ENCODE measurements at places on chromosomes 5 and 9.
A peak's percentile ranks its signal among the peaks of the same experiment; 100 is the strongest.

DNA sequence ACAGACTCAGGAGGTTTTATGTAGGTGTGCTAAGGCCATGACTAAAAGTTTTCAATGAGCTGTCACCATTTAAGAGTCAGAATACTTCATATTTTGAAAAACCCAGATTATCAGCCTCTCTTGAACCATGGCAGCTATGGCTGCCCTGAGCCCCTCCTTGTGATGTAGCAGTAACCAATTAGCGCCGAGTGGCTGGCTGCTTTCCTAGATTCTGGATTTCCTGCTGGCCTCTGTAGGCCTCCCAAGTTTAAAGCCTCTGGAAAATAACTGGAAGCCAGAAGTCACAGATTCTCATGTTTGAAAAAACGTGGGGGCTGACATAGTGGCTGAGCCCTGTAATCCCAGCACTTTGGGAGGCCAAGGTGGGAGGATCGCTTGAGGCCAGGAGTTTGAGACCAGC is 25.5 kb downstream of the DAB2IP start:
- no peak for DNase-seq

GRCh38 chr5:36792560-36793180 is 83.9 kb upstream of the NIPBL start:
- DNase-seq = no peak

GRCh38 chr5:97006454-97007060 is 70.7 kb downstream of the LNPEP start:
- no peak for DNase-seq

GRCh38 chr5:91283899-91284298 is 99.2 kb downstream of the ARRDC3 start:
- DNase-seq = no peak

- DNase-seq = no peak
Observed at GRCh38 chr5:13625616-13626198, 318.8 kb downstream of the DNAH5 start.

DNA sequence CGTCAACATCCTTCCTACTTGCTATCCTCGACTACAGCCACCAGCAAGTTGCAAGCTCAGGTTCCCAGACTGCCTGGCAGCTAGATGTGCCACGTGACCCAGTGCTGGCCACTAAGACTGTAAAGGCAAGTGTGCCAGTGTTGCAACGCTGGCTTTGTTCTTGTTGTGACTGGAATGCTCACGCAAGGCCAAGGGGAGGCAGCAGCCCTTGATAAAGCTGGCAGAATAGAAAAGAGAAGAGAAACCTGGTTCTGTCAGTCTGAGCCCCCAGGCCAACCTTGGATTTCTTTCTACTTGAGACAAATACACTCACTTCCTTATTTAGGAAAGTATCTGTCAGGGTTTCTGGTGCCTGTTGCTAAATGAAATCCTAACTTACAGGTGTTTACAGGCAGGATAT is 113.0 kb downstream of the KLHL3 start:
- no peak for DNase-seq

GRCh38 chr9:109241207-109241606 is 74.2 kb upstream of the FRRS1L start:
- DNase-seq = no peak

DNA sequence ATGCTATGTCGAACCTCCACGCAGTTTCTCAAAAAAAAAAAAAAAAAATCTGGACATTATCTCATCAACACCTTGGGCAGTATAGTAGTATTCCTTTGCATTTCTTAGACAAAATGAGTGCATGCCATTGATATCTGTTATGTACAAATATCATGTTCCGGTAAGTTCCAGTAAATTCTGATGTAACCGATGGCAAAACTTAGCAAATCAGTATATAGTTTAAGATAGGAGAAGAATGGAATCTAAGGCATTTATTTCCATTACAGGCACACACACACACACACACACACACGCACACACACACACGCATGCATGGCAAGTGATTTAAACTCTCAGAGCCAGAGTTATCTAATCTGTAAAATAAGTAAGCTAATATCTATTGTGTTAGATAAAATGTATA is 356.5 kb upstream of the TUSC1 start:
- no peak for DNase-seq

- DNase-seq = no peak
Observed at GRCh38 chr9:38195737-38196161, 126.7 kb upstream of the SHB start.

DNA sequence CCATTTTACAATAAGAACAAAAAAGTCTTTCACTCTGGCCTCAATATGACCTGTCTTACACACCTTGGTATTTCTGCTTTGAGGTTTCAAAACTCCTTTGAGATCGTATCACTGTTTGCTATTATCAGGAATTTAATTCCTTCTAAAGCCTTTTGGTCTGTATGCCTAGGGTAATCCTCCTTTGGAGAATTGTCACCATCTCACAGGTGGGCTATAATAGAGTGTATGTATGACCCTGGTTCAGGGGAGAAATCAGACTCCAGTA is 13.7 kb downstream of the CMYA5 start:
- DNase-seq = no peak

DNA sequence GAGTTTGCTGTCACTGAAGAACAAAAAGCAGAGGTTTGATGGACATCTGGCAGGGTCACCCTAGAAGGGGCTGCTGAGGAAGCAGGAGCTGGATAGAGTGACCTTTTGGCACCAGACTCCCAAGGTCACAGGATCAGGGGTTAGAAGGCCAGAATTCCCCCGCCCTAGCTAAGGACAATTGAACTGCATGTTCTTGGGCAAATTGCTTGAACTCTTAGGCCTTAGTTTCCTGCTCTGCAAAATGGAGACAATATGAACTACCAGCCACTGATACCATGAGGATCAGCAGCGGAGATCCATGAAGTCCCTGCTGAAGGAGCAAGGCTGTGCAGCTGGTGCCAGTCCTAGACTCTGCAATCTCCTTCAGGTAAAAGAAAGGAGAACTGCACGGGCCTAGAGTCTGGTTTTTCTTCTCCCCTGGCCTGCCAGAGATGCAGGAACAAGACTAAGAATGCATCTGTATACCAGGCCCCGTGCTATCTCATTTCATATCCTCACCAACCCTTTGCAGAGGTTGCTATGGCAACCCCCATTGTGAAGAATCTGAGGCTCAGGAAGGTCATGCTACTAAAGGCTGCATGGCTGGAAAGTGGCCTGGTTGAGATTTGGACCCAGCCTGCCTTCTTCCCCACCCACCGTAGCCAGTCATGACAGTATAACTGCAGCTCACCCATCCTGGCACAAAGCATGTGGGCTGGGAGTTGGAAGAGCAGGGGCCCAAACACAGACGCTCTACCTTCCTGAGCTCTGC is 33.7 kb downstream of the CAMK2A start:
- peak; percentile 87 for DNase-seq

GRCh38 chr9:104833696-104834095 is 69.8 kb downstream of the NIPSNAP3B start:
- no peak for DNase-seq

GRCh38 chr9:20144197-20144596 is 355.4 kb upstream of the SLC24A2 start:
- DNase-seq = no peak

- no peak for DNase-seq
Observed at GRCh38 chr9:34386656-34387055, 10.0 kb upstream of the MYORG start.

DNA sequence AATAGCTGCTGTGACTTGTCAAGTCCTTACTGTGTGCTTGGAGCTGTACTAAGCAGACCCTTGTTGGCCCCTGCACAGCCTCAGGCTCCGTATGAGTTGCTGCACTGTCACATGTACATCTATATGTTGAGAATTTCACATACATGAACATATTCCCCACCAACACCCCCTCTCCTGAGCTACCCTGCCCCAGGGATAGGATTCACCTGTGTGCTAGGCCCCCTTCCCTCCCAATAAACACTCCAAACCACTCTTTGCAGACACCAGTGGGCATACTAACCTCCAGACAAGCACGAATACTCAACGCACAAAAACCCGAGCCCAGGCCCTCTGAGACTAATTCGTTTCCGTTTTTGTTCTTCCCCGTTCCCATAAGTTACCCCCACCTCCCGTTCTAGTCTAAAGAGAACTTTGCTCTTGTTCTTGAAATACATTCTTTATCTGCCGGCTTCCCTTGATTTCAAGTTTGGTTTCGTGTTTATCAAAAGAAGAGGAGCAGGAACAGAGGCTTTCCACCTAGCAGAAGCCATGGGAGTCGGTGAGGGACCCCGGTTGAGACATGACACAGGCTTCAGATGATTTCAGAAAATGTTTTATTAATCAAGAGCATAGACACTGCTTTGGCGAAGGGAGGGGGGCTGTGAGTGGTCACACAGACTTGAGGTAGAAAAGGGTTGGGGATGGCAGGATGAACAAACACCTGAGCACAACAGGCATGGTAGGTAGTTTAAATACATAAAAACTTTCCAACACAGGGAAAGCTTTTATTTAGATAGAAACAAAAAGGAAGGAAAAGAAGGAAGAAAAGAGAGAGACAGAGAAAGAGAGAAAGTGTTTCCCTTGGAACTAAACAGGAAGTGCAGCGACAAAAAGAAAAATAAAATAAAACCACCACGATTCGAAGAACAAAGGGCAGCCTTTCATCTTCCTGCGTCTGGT is 3.4 kb downstream of the HAND1 start:
- DNase-seq = peak; percentile 75

DNA sequence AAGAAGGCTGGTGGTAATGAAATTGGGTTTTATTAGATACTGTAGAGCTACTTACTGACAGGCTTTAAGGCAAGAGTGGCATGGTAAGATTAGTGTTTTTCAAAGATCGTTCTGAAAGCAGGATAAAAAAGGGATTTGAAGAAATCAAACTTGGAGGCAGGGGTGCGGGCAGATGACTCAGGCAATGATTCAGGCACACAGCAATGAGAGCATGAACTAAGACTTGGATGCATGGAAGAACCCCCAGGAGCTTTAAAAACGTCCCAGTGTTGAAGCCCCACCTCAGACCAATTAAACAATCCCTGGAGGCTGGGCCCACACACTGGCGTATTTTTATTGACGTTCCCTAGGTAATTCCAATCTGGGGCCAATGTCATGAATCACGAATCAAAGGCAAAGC is 102.5 kb downstream of the SREK1 start:
- DNase-seq = no peak

DNA sequence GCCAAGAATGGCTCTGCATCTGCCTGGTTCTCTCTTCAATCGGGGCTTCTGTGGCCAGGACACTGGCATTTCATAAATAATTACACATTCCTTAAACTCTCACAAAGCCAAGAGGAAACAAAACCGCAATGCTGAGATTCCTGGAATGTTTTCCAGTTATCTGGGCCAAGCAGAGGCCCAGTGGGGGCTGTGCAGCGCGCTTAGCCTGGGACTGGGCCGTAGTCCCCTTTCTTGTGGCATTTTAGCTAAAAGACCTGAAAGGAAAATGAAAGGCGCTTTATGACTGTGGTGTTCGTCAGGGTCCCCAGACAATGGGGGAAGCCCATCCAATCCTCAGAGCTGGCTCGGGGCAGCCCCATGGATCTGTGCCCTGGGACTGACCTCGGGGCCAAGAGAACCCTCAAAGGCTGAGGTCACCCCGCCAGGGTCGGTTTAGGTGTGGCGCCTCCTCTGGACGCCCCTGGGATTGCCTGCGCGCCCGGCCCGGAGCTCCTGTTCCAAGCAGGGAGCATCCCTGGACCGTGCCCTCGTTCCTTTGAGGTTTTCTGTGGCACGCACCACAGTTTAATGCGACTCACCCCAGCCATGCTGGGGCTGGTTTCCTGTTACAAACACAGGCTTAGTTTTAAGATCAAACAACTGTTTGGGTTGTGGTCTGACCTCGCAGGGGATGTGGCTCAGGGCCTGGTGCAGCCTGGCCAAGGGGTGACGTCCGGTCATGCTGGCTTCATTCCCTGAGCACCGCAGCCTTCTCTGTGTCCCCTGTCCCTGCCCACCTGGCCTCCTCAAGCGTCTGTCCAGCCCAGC is 51.5 kb upstream of the NKD2 start:
- DNase-seq = peak; percentile 89

- DNase-seq = no peak
Observed at GRCh38 chr9:114718801-114719221, 36.8 kb upstream of the TEX48 start.

DNA sequence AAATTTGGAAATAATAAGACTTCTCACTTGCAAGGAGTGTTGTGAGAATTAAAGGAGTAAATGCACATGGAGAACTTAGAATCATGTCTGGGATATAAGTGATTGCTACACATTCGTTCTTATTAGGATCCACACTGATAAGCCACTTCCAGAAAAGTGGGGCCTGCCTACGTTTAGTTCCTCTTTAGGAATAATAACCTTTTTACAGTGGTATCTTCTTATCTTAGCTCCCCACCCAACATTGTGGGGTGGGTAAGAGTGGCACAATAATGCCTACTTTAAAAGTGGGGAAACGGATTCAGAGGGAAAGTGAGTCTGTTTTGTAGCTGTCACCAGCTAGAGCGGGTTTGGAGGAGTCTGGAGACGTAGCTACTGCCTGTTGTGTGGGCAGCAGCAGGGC is 16.0 kb downstream of the DOCK2 start:
- no peak for DNase-seq

GRCh38 chr5:146073239-146073900 is 32.0 kb downstream of the PLAC8L1 start:
- peak; percentile 94 for DNase-seq

DNA sequence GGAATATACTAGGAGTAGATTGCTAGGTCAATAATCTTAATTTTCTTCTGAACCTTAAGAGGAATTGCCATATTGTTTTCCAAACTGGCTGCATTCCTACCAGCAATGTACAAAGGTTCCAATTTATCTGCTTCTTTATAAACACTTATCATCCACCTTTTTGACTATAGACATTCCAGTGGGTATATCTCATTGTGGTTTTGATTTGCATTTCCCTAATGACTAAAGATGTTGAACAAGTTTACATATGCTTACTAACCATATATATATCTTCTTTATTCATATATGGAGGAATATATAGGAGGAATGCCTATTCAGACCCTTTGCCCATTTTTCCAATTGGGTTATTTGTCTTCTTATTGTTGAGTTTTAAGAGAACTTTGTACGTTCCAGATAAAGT is 7.6 kb downstream of the DNAJC18 start:
- DNase-seq = no peak

GRCh38 chr5:105101577-105101976 is 1539.0 kb upstream of the NUDT12 start:
- peak; percentile 42 for DNase-seq

- DNase-seq = no peak
Observed at GRCh38 chr9:36855448-36856315, 178.4 kb downstream of the PAX5 start.

GRCh38 chr5:148619484-148619883 is 34.8 kb downstream of the HTR4 start:
- DNase-seq = no peak

- DNase-seq = peak; percentile 89
Observed at GRCh38 chr9:81137976-81138568, 551.3 kb downstream of the TLE1 start.

DNA sequence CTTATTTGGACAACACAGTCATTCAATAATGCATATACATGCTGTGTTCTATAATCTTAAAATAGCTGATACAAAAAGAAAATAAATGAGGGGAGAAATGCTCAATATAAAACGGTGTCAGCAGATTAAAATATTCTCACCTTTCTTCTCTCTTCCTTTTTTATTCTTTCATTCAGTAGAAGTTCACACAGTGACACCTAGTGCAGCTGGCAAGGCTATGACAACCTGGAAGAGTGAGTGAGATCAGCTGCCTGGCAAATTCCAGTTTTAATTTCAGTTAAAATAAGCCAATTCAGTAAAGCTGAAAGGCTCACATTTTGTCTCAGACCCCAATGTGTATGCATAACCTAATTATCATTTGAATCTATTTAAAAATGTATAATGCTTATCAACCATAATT is 150.3 kb downstream of the RASEF start:
- DNase-seq = no peak

GRCh38 chr5:96207420-96207819 is 225.6 kb downstream of the PCSK1 start:
- no peak for DNase-seq
